ENCODE measurements at places on chromosomes 3 and 15.

- peak; percentile 68 for DNase-seq
These were observed 4.6 kb downstream of the BCL6 start for GRCh38 chr3:187740421-187741399.

- no peak for DNase-seq
These were observed 183.2 kb downstream of the NEK10 start for GRCh38 chr3:27186013-27186412.

DNA sequence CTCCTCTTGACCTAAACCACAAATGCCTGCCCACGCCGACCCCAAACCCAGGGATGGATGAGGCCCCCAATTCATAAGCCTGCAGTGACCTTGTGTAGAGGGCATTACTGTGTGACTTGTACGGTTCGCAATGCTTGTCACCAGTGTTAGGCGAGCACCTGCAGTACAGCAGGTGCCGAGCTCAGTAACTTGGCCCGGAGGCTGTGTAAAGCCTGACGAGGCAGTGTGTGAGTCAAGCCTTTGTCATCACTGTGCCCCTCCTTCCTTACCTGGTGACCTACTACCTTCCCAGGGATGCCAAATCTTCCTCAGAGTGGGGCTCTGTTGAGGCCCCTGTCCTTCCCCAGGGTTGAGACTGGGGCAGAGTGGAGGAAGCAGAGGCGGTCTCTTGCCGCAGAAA, 37.2 kb upstream of the TMEM115 start:
- no peak for DNase-seq

DNA sequence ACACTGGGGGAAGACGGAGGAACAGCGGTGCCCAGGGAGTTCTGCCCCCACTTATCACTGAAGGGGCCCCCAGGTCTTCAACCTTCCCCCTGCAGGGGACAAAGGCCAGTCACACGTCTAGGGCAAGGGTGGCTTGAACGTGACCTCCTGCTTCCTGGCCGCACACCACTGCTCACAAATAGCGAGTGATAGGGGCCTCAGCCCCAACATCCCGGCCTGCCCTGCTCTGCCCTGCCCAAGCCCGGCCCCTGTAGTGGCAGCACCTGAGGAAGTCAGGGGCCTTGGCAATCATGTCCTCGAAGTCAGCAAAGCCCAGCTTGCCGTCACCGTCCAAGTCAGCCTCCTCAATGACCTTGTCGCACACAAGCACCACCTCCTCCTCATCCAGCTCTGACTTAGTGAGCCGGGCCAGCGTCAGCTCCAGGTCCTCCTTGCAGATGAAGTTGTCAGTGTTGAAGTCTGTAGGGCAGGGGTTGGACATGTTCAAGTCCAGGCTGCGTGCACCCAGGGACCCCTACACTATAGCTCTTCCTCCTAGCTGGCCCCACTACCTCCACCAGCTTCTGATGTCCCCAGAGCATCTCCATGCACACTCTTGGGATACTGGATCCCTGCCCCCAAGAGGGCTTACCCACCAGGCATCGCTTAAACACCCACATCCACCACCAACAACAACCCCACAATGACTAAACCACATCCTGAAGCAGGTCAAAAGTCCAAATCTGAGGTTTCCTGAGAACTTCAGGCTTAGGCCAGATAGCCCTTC, 13.3 kb downstream of the SH2D7 start:
- no peak for DNase-seq

GRCh38 chr15:39918688-39919385, 1.2 kb downstream of the GPR176 start:
- DNase-seq: no peak

DNA sequence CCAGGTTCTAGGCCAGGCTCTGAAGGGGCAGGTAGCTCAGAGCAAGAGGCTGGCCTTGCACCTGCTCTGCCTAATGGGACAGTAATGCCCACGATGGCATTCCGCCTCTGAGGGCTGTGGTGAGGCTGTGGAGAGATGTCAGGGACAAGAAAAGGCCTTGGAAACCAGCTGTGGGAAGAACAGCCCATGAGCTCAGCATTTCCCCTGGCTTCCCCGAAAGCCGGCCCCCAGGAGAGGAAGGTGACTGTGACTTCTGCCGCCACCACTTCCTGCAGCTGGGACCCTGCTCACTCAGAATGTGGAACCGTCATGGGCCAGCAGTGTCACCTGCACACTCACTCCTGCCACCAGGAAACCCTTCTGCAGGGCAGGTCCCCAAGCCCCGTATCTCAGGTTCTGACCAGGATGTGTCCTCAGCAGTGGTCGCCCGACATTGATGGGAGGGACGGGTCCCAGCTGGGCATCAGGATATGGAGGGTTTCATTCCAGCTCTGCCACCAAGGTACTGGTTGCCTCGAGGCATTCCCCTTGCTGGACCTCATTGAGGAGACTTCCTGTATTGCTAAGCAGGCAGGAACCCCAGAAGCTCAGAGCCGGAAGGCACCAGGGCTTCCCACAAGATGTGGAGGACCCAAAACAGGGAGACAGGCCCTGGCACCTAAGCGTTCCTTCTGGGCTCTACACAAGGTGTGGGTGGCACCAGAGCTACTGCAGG, 30.7 kb downstream of the SEMA7A start:
- DNase-seq: no peak

- DNase-seq: no peak
These were observed 60.4 kb upstream of the RBM5 start for GRCh38 chr3:50028346-50028745.

DNA sequence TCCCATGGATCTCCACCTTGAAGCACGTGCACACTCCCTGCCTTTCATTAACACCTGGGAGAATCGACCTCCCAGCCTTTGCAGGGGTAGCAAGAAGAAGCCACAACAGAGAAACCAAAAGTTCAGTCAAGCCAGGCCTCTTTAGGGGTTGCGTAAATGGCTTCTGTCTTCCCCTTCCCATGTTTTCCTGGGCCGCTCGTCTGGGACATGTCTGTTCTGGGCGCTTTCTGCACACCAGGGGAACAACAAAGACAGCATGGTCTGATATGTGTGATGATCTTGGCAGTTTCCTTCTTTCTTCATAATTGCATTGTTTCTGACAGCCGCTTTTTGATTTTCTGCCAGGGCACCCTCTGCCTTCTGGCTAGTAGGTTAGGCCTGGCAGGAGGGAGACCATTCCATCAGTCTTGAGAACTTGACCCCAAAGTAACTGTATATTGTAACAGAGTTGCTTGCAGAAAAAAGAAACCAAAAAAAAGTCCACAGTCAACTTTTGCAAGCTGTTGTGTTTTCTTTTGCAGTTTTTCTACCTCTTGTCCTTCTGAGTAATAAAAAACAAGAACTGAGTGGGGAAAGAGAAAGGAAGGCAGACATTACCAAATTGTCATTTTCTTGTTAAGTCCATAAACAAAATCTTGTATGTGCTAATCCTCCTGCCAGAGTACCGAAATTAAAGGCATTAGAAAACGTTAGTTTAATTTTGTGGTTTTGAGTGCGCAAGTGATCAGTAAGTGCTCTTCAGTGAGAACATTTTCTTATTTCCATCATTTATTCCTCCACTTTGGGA, 56.0 kb upstream of the FURIN start:
- DNase-seq: no peak

DNA sequence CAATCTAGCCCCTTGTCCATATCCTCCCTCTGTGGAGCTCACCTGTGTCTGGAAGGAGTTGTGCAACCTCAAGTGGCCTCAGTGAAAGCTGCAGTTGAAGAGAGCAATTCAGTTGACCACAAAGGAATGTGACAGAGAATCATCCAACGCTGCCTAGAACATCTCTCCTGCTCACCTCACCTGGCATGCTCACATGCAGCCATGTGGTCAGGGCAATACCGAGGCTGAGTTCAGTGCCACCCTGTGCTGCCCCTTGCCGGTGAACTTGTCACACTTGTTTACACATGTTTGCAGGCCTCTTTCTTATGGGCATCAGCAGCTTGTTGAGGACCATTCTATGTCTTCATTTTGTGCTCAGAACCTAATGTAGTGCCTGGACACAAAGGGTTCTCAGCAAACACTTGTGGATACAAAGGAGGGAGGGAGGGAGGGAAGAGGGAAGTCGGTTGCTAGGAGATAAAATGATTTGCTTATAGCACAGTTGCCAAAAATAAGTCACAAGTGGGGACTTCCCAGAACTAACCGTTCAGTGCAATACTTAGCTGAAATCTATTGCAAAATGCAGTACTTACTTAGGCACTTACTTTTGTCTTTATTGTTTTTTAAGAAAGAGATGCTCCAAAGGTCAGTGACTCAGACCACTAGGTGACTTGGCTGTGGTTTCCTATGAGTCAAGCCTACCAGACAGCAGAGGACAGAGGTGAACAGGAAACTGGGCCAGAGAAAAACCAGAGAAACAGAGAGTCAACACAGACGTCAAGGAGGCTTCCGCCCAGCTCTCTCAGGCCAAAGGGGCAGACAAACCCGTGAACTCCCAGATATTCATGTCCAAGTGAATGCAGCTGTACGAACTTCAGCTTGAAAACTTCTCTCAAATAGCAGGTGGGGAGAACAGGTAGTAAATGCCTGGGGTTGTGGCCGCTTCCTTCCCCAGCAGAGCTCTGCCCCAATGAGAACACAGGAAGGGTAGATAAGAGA, 227.8 kb upstream of the CTNNB1 start:
- DNase-seq: no peak

- DNase-seq: peak; percentile 80
These were observed 2.7 kb downstream of the RAB8B start for GRCh38 chr15:63191895-63192618.

GRCh38 chr3:105293441-105293840, 73.3 kb upstream of the ALCAM start:
- DNase-seq: no peak

GRCh38 chr3:23762214-23762613, 43.5 kb upstream of the UBE2E1 start:
- no peak for DNase-seq

DNA sequence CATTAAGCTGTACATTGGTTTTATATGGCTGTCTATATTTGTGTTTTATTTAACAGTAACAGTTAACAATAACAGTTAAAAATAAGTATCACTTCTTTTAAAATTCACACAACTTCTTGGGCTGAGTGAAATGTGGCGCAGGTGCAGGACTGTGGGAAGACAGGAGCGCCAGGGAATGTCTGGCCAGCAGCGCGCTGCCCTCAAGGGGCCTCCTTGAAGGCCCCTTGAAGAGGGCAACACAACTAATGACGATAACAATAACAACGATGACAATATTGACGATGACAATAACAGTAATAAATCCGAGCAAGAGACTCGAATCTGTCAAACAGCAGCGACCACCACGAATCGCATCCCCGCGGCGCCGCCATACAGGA, 411 bp upstream of the PPP2R3A start:
- no peak for DNase-seq

GRCh38 chr3:10553591-10554235, 48.3 kb upstream of the ATP2B2 start:
- DNase-seq: peak; percentile 17
